C1 segment of cervical spinal cord (tissue), 14 donors: ENCODE measurements at places on chromosomes 7 and 10.

- no peak for DNase-seq
Observed at GRCh38 chr10:128992770-128993169, 474.3 kb upstream of the MGMT start.

GRCh38 chr10:68178592-68178991, 53.3 kb downstream of the ATOH7 start:
- DNase-seq: no peak

DNA sequence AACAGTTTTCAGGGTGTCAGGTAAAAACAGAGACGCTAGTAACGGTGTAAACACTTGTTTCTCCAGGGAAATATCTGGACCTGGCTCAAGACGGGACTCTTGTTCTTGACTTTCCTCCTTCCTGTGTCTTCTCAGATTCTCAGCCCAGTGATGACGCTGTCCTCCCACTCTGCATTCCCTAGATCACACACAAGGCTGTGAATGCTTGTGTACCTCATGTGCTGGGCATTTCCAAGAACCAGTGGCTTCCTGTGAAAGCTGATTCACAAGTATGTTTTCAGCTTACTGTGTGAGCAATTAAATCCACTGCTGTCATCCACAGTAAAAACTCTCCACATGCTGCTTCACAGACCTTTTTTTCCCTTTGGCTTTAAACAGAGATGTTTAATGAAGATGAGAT, 193.8 kb upstream of the DPP6 start:
- DNase-seq: no peak

DNA sequence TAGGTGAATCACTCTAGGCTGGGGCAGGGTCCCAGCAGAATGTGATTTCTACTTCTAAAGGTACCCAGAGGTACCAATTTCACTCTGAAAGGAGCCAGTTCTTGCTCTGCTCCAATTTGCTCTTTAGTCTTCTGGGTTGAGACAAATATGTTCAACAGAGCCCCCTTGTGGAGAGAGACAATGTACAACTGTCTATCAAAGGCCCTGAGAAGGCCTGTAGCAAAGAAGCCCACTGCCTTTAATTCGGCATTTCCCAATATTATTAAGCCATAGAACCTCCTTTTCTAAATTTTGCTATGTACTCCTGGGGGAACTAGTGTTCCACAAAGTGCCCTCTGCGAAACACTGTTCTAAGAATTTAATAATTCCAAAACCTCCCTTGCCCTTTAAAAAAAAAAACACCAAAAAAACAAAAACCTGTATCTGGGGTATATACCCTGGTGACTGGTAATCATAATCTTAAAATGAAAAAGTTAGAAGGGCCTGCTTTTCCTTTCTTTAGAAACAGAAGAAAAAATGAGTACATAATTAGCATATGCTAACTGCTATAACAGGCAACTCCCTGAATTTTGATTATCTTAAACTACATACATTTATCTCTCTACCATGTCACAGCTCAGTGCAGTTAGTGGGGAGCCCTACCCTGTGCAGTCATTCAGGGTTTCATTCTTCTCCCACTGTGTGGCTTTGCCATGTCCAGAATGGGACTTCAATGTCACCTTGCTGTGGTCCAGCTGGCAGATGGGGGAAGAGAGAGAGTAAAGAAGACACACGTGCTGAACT, 160.9 kb upstream of the BMPER start:
- DNase-seq: no peak

DNA sequence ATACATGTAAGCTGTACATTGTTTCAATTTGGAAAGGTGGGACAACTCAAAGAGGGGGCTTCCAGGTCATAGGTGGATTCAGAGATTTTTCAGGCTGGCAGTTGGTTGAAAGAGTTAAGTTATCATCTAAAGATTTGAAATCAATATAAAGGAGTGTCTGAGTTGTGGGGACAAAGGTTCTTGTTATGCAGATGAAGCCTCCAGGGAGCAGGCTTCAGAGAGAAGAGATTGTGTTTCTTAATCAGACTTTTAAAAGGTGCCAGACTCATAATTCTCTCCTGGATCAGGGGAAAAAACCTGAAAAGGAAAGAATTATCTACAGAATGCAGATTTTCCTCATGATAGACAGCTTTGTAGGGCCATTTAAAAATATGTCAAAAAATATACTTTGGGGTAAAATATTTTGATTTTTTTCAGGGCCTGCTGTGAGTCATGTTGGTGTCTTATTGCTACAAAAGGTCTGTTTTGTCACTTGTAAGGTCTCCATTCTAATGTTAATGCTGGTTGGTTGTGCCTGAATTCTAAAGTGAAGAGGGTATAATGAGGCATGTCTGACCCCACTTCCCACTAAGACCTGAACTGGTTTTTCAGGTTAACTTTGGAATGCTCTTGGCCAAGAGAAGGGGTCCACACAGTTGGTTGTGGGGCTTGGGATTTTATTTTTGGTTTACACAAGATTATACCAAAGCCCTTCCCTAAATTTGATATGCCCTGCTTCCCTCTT, 52.7 kb upstream of the PRSS1 start:
- no peak for DNase-seq

GRCh38 chr10:47252093-47252780, 47.8 kb upstream of the GDF10 start:
- no peak for DNase-seq

- no peak for DNase-seq
Observed at GRCh38 chr7:124429923-124430322, 335.7 kb downstream of the GPR37 start.

DNA sequence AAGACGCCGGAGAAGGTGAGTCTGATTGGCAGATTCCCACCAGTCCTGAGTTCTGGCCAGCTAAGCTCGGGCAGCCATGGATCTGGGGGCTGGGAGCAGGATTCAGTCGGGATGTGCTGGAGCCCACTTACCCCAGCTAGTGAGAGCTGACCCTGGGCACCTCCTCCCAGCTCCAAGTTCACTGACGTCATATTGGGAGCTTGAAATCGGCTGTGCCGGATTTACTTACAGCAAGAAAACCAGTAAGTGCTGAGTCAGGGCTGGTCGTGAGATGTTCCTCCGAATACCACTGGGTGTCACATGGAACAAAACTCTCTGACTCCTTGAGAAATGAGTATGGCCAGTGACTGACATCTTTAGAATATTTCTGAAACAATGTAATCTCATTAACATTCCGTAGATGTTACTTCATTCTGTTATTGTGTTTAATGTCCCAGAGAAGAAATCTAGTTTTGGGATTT, 621.2 kb downstream of the SDK1 start:
- peak; percentile 5 for DNase-seq

DNA sequence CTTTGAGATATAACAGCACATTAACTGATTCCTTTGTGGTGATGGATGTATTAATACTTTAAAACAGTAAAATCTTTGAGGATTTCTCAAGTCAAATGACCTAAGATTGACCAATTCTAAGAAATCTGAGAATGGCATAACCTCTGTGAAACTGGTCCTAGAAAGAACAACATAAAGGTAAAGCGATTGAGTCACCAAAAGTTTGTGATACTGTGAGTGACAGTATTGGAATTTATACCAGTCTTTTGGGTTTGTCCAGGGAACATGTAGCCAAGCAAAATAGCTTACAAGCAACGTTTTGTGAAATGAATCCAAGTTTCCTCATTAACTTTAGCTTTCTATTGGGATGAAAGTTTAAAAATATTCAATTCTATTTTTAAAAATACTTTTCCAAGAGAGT, 157.4 kb upstream of the TMEM196 start:
- DNase-seq: no peak

DNA sequence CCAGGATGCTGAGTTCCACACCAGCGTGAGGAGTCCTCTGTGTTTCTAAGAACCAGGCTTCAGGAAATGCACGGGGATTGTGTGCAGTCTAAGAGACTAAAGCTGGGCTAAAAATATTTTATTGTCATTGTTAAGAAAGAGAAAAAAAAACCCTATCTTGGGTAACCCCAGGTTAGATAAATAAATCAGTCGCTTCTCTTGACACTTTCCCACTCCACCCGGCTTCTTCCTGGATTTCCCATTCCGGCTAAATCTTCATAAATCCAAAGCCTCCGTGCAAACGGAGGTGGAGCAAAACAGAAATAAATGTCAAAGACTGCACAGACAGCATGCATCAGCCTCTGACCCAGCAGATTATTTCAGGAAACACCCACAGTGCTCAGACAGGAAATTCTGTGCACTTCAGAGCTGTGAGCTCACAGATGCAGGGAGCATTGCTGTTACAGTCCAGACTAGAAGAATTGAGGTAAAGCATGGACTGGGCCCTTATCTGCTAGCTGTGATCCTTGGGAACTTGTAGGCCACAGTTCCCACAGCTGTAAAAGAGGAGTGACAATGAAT, 44.8 kb upstream of the GRID1 start:
- DNase-seq: no peak

GRCh38 chr7:74178632-74179031, 4.5 kb downstream of the EIF4H start:
- DNase-seq: peak; percentile 0

DNA sequence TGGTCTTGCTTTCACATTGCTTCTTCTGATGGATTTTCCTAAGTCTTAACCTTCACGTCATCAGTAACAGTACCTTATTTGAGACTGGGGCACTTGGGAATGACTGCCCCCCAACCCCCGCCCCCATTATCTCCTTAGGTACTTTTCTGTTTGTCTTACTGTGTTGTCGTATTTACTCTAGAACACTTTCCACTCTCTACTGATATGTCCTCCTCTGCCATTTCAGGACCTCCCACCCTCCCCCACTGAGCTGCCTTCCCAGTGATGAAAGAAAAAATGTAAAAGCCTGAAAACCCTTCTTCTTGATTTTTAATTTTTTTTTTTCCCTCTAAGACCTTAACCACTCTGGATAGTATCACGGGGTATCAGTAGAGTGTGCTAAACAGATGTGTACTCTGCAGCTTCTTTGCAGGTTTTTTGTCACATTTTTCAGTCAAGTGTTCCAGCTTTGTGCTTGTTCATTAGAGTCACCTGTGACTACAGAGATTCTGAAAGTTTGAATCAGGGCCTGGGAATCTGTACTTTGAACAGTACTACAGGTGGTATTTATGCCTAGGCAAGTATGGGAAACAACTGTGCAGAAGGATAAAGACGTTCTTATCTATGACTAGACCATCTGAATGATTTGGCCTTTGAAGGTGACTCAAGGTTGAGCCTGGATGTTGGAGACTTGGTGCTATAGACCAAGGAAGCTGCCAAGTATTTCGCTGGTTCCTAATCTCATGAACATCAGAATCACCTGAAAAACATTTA, 8.3 kb downstream of the CALU start:
- DNase-seq: no peak

DNA sequence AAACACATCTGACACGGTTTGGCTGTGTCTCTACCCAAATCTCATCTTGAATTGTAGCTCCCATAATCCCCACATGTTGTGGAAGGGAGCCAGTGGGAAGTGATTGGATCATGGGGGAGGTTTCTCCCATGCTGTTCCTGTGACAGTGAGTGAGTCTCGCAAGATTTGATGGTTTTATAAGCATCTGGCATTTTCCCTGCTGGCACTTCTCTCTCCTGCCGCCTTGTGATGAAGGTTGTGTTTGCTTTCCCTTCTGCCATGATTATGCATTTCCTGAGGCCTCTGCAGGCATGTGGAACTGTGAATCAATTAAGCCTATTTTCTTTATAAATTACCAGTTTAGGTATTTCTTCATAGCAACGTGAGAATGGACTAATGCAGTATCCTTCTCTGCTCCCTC, 5.9 kb upstream of the HTR5A start:
- no peak for DNase-seq

DNA sequence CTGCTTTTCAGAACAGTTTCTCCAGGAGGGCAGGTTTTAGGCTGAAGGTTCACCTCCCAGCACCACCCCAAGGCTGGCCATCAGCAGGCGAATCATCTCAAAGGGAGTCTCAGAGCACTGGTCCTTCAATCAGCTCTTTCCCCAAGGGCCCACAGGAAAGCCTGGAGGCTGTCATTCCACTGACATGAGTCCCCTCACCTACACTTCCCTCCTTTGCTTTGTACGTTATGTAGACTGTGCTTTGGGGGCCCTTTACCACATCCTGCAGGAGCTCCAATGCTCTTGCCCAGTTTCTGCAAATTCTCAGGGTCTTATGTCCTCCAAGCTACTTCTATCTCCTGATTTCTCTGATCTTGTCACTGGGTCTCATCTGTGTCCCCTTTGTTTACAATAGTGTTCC, 15.4 kb downstream of the WDFY4 start:
- no peak for DNase-seq

- DNase-seq: no peak
Observed at GRCh38 chr10:86446987-86447386, 74.6 kb downstream of the WAPL start.

DNA sequence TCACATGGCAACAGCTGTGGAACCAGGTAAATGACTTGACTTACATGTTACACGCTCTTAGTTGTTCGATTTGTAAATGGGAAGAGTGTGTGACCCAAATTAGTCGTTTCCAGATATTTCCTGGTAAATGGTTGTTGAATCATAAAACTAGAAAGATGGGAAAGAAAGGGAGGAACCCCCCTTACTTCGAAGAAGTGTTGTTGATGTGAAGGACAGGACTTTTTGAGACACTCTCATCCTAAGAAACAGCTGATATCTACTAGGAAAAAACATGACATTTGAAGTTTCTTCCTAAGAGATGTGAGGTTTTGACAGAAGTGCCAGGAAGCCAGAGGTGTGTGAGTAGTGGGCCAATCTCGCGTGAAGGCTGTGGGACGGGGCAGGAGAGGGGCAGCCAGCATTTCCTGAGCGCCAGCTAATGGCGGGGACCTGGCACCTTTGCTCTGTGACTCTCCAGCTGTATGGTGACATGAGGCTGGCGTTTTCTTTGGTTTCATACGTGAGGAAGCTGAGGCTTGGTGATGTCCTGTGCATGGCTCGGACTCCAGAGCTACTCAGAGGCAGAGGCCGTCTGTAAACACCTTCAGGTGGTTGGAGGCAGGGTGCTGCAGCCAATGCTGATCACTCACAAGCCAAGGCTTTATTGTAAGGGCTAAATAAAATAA, 53.7 kb downstream of the IKZF1 start:
- no peak for DNase-seq

DNA sequence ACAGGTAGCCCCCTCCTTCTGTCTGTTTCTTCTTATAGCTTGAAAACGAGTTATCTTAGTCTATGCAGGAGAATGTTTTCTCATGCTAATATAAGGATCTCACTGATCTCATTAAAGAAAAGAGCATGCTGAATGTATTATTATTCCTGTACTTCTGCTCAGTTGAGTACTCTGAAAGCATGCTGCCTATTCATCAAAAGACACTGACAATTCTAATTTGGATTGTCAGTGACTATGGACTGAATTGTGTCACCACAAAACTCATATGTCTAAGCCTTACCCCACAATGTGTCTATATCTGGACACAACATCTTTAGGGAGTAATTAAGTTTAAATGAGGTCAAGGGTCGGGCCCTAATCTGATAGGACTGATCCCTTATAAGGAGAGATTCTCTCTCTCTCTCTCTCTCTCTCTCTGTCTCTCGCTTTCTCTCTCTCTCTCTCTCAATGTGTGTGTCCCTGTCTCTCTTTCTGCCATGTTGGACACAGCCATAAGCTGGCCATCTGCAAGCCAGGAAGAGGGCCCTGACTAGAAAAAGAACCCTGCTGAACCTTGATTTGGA, 98.4 kb downstream of the GNAT3 start:
- DNase-seq: no peak
